ENCODE measurements at places on chromosomes 16 and 17.
A peak's percentile ranks its signal among the peaks of the same experiment; 100 is the strongest.

DNA sequence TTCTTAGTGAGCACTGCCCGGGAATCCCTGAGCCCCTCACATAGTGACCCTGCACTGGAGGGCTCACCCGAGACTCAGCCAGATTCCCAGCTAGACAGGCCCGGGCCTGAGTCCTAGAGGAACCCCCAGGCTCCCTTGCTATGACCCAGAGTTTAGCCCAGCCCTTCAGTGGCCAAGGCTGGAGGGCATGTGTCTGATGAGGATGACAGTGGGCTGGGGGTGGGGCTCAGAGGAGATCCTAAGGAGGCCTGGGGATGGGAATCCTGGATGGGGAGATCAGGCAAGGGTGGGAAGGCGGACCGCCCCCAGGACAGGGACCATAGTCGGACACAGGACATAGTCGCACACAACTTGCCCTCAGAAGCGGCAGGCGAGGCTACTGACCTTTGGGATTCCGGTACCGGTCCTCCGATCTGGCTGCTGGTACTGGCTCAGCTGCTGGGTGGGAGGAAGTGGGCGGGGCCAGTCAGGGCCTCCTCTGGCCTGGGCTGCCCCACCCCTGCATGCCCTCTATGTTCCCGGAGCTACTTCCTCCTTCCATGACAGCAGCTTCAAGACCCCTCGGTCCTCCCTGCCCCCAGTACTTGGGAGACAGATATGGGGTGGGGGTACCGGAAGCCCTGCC lies 1.1 kb downstream of the CD79B start:
- DNase-seq: peak; percentile 83

- no peak for DNase-seq
These were observed 106.2 kb downstream of the BRIP1 start for GRCh38 chr17:61757168-61757567.

DNA sequence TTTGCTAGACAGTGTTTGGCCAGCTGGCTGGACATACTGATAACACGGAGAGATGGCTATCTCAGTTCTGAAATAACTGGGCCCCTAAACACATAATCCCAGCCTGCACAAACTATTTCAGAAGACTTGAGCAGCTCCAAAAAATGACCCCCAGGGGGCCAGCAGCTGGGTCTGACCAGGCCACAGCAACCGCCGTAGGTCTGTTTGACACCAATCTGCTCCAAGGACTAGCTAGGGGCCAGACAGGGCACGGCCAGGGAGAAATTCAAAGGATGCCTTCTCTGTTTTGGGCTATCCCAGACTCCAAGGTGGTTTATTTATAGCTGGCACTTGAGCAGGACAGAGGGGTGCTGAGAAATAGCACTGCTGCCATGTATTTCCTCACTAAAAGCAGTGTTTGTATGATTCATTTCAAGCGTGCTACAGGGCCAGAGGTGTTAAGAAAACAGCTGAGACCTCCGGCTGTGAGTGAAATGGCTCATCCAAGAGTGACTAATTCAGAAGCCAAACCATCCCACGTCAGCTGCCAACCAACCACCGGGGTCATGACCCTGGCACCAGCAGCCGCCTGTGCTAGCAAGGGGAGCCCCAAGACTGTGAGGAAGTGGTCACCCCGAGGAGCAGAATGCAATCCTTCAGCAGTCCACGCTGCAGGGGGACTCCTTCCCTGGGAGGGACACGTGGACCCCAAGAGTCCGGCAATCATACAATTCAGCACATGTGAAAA lies 5.7 kb downstream of the GGA2 start:
- DNase-seq: peak; percentile 68

GRCh38 chr16:4624015-4624826 lies at the start of gene MGRN1:
Gene MGRN1 (plus strand): TSS chr16:4624826. CDS start chr16:4624961, 135 bp downstream.
- DNase-seq: peak; percentile 92

DNA sequence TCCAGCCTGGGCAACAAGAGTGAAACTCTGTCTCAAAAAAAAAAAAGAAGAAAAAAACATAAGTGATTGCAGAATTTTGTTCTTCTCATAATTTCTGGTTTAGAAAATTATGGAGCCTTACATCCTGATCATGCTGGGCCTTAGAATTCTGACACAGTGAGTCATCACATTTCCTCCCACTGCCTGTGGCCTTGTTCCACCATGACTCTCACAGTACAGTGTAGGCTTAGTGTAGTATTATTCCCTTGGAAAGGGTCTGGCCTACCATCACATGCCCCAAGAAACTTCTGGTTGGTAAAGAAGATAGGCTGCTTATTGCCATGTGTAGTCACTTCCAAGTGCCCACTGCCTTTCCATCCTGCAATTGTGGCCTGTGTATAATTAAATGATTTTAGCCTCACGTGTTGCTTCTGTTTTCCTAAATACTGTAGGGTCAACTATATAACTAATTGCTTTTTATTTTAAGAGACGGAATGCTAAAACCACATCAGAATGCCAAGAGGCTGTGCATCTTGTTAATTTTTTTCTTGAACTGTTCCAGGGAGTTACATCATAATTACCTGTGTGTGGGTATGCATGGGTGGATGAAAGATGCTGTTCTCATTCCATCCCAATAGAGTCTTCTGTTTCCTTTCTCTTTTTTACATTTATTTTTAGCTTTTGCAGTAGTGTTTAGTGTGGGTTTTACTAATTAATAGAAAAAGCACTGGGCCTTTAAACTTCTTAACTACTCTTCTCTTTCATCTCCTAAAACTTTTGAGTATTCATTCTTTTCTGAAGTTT lies 25.9 kb downstream of the OGFOD1 start:
- peak; percentile 5 for DNase-seq

DNA sequence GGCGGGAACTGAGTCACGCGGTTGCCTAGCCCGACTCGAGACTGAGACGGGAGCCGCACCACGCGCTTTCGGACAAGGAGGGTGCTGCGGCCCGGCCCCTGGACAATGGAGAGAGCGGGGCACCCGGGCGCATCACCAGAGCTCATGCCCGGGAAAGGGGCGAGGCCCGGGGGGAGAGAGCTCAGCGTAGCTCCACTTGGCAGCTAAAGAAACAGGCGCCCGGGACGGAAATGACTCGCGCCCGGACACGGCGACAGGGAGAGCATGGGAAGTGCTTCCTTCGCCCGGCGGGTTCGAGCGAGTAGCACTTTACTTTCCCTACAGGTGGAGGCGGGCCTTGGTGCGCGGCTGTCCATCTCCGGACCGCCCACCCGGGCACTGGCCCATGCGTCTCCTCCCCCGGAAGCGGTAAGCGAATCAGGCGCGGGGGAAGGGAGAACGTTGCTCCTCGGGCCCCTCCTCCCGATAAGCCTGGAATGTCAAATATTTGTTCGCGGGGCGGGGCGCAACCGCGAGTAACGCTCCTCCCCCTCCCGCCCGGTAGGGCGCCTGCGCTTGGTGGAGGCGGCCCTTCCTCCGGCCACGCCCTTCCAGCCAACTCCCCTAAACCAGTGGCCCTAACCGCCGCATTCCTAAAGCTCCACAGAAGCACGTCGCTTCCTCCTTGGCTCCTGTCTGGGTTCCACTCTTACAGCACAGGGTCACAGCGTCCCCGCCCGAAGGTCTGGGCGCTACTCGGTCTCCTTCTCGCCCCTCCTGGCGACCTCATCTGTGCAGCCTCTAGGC lies 1.5 kb upstream of the ESRP2 start:
- DNase-seq: peak; percentile 95

DNA sequence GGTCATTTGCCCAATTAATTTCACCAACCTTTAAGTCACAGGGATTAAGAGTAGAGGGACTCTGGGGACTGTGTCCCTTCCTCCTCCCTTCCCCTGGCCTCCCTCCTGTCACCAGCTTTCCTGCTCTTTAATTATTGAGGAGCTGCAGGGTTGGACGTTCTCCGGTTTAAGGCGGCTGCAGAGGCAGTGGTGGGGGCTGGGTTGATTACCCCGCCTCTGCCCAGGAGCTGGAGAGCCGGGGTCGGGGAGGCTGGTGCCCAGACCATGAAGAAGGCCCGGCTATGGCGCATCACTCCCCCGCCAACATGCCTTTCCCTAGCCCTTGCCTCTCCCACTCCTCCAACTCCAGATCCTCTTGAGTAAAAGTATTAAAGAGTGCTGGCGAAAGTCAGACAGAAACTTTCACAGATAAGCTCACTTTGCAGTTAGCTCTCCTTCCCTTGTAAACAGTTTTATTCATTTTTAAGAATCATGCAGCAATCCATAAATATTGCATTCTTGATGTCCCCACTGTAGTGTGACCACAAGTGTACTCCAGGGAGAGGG lies 1.1 kb upstream of the FOXJ1 start:
- no peak for DNase-seq

DNA sequence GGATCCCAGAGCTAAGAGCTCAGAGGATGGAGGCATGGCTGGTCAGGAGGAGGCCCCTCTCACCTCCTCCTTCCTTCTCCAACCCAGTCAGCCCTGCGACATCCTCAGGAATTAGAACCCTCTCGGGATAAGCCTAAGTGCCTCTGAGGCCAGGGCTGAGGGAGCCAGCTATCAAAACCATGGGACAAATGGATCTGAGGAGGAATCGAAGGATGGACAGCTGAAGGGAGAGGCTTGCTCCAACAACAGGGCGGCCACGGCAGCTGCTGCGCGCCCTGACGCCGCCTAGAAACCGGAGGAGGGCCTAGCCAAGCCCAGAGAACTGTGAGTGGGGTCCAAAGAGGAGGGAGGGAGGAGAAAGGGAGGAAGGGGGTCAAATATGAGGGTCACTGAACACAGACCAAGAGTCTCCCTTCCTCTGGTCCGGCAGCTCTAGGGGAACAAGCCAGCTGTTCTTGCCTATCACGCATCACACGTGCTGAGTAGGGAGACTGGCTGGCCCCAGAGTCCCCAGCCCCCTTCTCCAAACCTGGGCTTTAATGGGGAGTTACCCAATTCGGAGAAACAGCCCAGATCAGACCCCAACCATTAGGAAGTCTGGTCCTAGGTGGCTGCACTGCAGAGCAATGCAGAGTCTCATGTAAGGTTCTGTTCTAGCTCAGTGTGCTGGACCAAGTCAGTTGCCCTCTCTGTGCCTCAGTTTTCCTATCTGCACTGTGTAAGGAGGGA lies 5.9 kb upstream of the HOXB13 start:
- no peak for DNase-seq

GRCh38 chr16:69871708-69872107 lies 79.4 kb upstream of the CLEC18A start:
- no peak for DNase-seq

DNA sequence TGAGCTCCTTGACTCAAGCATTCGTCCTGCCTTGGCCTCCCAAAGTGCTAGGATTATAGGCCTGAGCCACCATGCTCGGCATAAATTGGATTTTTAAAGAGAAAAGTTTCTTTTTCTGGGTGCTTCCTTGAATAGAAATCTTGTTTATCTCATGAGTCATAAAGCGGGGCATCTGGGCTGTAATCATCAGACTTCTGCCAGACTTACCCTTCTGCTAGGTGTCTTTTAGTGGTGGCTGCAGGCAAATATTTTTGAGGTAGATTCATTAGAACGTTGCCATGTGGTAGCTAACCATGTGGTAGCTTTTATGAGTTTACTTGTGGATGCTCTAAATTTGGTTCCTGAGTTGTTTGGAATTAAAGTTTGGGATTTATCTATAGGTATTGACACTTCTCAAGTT lies 13.4 kb downstream of the PGS1 start:
- DNase-seq: no peak

GRCh38 chr16:16120382-16121184 lies 102.7 kb downstream of the ABCC6 start:
- DNase-seq: no peak

DNA sequence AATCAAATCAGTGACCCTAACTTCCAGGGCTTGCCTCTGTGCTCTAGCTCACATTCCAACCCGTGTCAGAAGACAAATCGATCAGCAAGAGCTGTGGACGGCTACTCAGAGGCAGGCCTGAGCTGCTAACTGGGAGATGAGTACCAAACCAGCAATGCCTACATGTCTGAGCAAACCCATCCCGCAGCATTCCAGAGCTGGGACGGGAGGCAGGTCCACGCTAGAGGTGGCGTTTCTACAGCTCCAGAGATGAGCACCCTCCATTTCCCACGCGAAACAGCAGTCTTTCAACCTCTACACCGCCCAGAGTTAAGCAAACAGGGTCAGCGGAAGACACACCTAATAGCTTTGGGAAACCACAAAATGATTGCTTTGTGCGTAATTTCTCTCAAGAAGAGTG lies 6.5 kb downstream of the NXN start:
- DNase-seq: no peak

GRCh38 chr17:47172696-47173565 lies 16.2 kb downstream of the CDC27 start:
- DNase-seq: no peak

DNA sequence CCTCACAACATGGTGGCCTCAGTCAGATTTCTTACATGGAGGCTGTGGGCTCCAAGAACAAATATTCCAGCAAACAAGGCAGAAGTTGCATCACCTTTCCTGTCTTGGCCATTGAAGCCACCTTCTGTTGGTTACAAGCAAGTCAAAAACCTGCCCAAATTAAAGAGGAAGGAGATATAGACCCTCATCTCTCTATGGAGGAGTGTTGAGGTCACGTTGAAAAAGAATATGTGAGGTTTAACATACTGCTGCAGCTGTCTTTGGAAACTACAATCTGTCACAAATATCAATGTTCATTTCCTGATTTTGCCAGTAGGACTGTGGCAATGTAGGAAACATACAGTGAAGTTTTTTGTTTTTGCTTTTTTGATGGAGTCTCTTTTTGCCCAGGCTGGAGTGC lies 211.4 kb downstream of the COPRS start:
- no peak for DNase-seq

GRCh38 chr17:10077561-10078299 lies 120.7 kb downstream of the GAS7 start:
- DNase-seq: no peak

DNA sequence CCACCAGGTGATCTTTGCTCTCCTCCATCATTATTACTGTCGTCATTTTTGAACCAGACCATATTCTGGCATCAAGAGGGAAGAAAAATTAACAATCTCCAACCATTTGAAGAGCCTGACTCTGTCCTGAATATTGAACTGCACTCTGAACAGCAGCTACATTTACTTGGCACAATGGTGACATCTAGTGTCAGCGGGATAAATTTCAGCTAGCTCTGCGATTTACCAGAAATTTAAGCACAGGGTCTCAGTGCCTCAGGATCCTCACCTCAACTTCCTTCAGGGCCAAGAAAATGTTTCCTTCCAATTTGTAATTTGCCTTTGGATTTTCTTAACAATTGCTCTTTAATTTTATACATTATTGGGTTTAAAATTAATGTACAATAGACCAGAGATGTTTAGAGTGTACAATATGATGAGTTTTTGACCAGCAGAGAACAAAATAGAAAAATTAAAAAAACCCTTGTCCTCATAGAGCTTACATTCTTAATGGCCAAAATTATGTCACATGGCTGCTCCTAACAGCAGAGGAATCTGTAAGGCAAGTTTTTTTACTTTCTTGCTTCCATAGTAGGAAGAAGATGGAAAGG lies 10.7 kb upstream of the ZNF19 start:
- DNase-seq: peak; percentile 60

- no peak for DNase-seq
These were observed 20.7 kb downstream of the DNAH9 start for GRCh38 chr17:11618861-11619566.

All from CD4-positive, alpha-beta T cell treated with Interleukin-6 for 4 hours (primary cell).